SJCRH30 (cell line): ENCODE measurements at places on chromosomes 6 and 20. TPM values are rescaled to one million over a fixed set of nuclear protein-coding genes. Genes with fewer than 3 reads are reported as not detected.

The HCRTR2 gene
- total RNA-seq, result 0.04 TPM in 1 of 2 replicates, not detected in the other

GRCh38 chr20:50044353-50044960, 61.7 kb downstream of the SNAI1 start:
- H3K4me3 ChIP-seq, result no peak overlapping the region
- H3K27ac ChIP-seq, result no peak overlapping the region
- H3K27me3 ChIP-seq, result no peaks in the 10 kb centered on the region

GRCh38 chr6:40334496-40335270, 252.5 kb downstream of the LRFN2 start:
- H3K4me3 ChIP-seq, result no peak overlapping the region
- H3K36me3 ChIP-seq, result no peaks in the 10 kb centered on the region
- peaks cover 9% of the 10 kb centered on the region; the same call in 1 of the 2 replicates for H3K4me1 ChIP-seq

GRCh38 chr20:15618110-15618509, 955.1 kb downstream of the KIF16B start:
- H3K27me3 ChIP-seq, result no peaks in the 10 kb centered on the region
- no peaks in the 10 kb centered on the region for H3K36me3 ChIP-seq
- H3K27ac ChIP-seq, result no peak overlapping the region
- no peak overlapping the region for H3K4me3 ChIP-seq
- DNase-seq, result no peak

The BAK1 gene
- 22.5 and 24.0 TPM in 2 replicates for total RNA-seq

GRCh38 chr6:5205035-5205507, 55.7 kb downstream of the LYRM4 start:
- no peaks in the 10 kb centered on the region for H3K27me3 ChIP-seq
- H3K4me1 ChIP-seq, result 0 out of 2 replicates have a peak, but pooled peaks cover 4% of the 10 kb centered on the region
- DNase-seq, result no peak

- no peak overlapping the region for H3K4me3 ChIP-seq
- peaks cover 13% of the 10 kb centered on the region for H3K4me1 ChIP-seq
- no peaks in the 10 kb centered on the region for H3K36me3 ChIP-seq
- no peaks in the 10 kb centered on the region for H3K27me3 ChIP-seq
- no peak for DNase-seq
These were observed 139.5 kb upstream of the AFDN start for GRCh38 chr6:167687116-167687725.

The TRIM40 gene
- not detected in 2 replicates for total RNA-seq

GRCh38 chr6:30481211-30481964, 7.9 kb upstream of the HLA-E start:
- H3K4me3 ChIP-seq, result no peak overlapping the region
- no peak for DNase-seq
- peaks cover 14% of the 10 kb centered on the region for H3K27me3 ChIP-seq
- H3K27ac ChIP-seq, result no peak overlapping the region
- no peaks in the 10 kb centered on the region for H3K4me1 ChIP-seq

GRCh38 chr20:11216451-11217314, 542.9 kb upstream of the JAG1 start:
- no peaks in the 10 kb centered on the region for H3K27me3 ChIP-seq
- H3K4me3 ChIP-seq, result no peak overlapping the region
- no peaks in the 10 kb centered on the region for H3K36me3 ChIP-seq
- H3K4me1 ChIP-seq, result peaks cover 6% of the 10 kb centered on the region

The POU5F1 gene
- 2.4 and 5.7 TPM in 2 replicates for total RNA-seq

DNA sequence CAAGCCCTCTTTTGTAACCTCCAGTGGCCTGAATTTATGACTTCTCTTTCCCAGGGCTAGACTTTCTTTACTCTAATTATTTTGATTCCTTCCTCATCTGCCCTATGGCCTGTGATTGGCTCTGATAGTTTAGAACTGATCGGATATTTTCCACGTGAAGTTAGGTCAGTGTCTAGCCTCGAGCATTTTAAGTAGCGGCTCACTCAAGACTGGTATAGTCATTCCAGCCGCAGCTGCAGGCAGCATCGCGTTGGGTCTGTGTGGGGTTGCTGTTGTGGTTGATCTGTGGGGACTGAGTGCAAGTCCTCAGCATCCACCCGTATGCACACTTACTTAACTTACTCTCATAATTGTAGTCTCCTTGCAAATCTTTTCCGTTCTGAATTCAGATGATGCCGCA, 105.7 kb downstream of the SMOC2 start:
- H3K4me1 ChIP-seq, result peaks cover 9% of the 10 kb centered on the region
- no peak overlapping the region for H3K27ac ChIP-seq
- H3K27me3 ChIP-seq, result peaks cover 11% of the 10 kb centered on the region

The CST2 gene
- total RNA-seq, result not detected in 2 replicates

DNA sequence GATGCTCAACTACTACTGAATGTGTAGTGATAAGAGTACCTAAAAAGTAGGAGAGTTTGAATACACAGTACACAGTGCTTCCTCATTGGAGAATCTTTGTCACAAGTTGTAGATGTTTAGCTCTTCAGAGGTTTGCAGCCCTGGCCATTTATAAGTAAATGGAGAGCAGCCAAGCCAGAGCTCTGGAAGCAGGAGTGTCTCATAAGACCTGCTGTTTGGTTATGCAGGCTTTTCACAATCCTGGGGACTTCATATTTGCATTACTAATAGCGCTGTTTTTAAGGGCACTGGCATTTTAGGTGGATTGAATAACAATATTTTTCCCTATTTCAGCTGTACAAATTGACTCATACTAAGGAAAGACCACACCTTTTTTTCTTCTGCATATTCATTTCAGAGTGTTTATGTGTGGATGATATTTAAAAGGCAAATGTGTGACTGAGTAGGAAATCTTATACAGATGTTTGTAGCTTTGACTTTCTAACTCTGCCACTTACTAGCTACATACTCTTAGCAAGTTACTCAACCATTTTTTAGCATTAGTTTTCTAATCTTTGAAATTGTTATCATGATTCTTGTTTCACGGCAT, 730.5 kb upstream of the MAP3K7 start:
- DNase-seq, result no peak
- H3K4me3 ChIP-seq, result no peak overlapping the region
- no peaks in the 10 kb centered on the region for H3K4me1 ChIP-seq
- H3K36me3 ChIP-seq, result no peaks in the 10 kb centered on the region
- no peaks in the 10 kb centered on the region for H3K27me3 ChIP-seq

GRCh38 chr20:2402271-2402980, 21.7 kb downstream of the TGM6 start:
- H3K4me3 ChIP-seq, result no peak overlapping the region
- DNase-seq, result no peak
- H3K4me1 ChIP-seq, result peaks cover 9% of the 10 kb centered on the region; the same call in 1 of the 2 replicates
- H3K27me3 ChIP-seq, result no peaks in the 10 kb centered on the region

The TCP11 gene
- not detected in 2 replicates for total RNA-seq

DNA sequence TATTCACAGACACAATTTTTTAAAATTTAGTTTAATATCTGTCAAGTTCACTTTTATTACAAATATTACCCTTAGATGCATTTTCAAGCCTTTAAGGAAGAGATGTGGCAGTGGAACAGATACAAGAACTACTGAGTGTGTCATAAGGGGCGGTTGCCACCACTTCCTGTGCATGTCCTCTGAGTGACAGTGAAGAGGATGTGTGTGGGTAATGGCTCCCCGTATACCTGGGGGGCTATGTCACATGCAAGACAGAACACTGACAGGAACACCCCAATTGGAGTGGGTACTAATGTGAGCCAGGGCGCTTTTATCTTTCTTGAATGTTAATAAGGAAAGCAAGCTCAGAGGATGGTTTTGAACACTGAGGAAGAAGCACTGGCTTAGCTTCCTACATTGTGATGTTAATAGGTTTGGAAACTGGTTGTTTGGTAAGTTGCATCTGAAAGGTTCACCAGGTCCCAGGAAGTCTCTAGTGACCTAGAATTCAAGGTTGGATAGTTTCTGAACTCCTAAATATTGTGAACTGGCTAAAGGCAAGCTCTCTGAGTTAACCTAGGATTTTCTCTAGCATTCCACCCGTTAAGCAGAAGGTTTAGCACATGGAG, 83.4 kb upstream of the ASF1A start:
- no peak overlapping the region for H3K4me3 ChIP-seq
- no peak overlapping the region for H3K27ac ChIP-seq
- no peak for DNase-seq
- H3K27me3 ChIP-seq, result no peaks in the 10 kb centered on the region
- H3K4me1 ChIP-seq, result no peaks in the 10 kb centered on the region

GRCh38 chr20:31644701-31645100, 7.0 kb downstream of the COX4I2 start:
- peak; percentile 92 for DNase-seq
- no peak overlapping the region for H3K27ac ChIP-seq
- no peaks in the 10 kb centered on the region; the same call in 1 of the 2 replicates for H3K27me3 ChIP-seq
- H3K4me3 ChIP-seq, result no peak overlapping the region

DNA sequence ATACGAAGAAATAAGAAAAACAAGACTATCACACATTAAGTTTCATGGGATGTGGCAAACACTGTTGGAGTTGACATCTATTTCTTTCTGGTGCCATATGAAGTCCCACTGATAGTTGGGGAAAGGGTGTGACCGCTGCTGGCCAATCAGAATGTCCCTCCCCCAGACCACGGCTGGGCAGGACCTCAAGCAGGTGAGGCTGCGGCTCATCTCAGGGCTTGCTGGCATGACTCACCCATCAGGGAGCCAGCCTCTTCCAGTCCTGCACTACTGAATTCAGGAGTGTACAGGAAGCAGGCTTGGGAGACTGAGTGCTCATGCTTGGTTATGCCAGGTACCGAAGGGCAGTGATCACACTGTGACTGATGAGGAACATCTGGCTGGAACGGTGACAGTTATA, 18.9 kb downstream of the PREP start:
- H3K4me1 ChIP-seq, result no peaks in the 10 kb centered on the region
- no peaks in the 10 kb centered on the region for H3K27me3 ChIP-seq
- DNase-seq, result no peak
- H3K27ac ChIP-seq, result no peak overlapping the region
- H3K4me3 ChIP-seq, result no peak overlapping the region

The FOXA2 gene
- total RNA-seq, result 2.7 and 3.2 TPM in 2 replicates

GRCh38 chr6:143822584-143823024, 20.5 kb upstream of the LTV1 start:
- H3K27ac ChIP-seq, result no peak overlapping the region
- peaks cover 11% of the 10 kb centered on the region; the same call in 1 of the 2 replicates for H3K36me3 ChIP-seq
- no peaks in the 10 kb centered on the region; the same call in 1 of the 2 replicates for H3K4me1 ChIP-seq
- no peak overlapping the region for H3K4me3 ChIP-seq
- H3K27me3 ChIP-seq, result no peaks in the 10 kb centered on the region

- H3K4me3 ChIP-seq, result no peak overlapping the region
- no peak for DNase-seq
- H3K27ac ChIP-seq, result no peak overlapping the region
- H3K27me3 ChIP-seq, result no peaks in the 10 kb centered on the region
These were observed 42.4 kb upstream of the ELOVL5 start for GRCh38 chr6:53391170-53391569.

- no peaks in the 10 kb centered on the region for H3K4me1 ChIP-seq
- H3K27me3 ChIP-seq, result peaks cover 90% of the 10 kb centered on the region
These were observed 5.5 kb upstream of the CHRNA4 start for GRCh38 chr20:63366390-63367365.

- DNase-seq, result peak; percentile 100
- H3K27me3 ChIP-seq, result no peaks in the 10 kb centered on the region
- peaks cover 47% of the 10 kb centered on the region for H3K4me1 ChIP-seq
- H3K36me3 ChIP-seq, result no peaks in the 10 kb centered on the region
- H3K27ac ChIP-seq, result peak overlapping the region; percentile 100
- peak overlapping the region; percentile 28 for H3K4me3 ChIP-seq
These were observed 36.3 kb upstream of the GATA5 start for GRCh38 chr20:62511915-62512610.

The PLCB4 gene
- 0.05 and 0.47 TPM in 2 replicates for total RNA-seq

The SAMHD1 gene
- total RNA-seq, result 10.1 and 11.9 TPM in 2 replicates

The PRRT1 gene
- total RNA-seq, result 0.25 and 0.30 TPM in 2 replicates

The NMBR gene
- total RNA-seq, result 0.16 TPM in 1 of 2 replicates, not detected in the other

- H3K36me3 ChIP-seq, result no peaks in the 10 kb centered on the region
- no peak for DNase-seq
- H3K27ac ChIP-seq, result no peak overlapping the region
These were observed 92.4 kb upstream of the TGM3 start for GRCh38 chr20:2203436-2203835.

DNA sequence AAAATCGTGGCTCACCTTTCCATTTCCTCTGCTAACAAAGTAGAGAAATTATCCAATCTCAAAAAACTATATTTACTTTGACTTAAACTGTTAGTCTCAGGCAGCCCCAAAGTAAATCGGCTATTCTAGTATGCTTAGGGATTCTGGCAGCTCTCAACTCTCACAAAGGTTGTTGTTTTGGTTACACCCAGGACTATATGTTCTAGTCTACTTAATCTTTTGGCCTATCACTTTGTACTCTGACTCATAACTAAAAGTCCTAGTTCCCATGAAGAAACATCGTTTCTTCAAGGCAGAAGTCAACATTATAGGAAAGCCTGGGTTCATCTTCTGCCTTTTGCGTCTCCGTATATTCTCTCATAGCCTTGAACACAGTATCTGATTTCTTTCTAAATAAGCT, 42.3 kb downstream of the MYLK4 start:
- H3K4me3 ChIP-seq, result no peak overlapping the region
- no peaks in the 10 kb centered on the region for H3K27me3 ChIP-seq
- H3K27ac ChIP-seq, result no peak overlapping the region
- DNase-seq, result no peak
- H3K4me1 ChIP-seq, result no peaks in the 10 kb centered on the region
- H3K36me3 ChIP-seq, result no peaks in the 10 kb centered on the region

- no peak for DNase-seq
- H3K4me3 ChIP-seq, result no peak overlapping the region
- H3K27me3 ChIP-seq, result no peaks in the 10 kb centered on the region
- no peaks in the 10 kb centered on the region for H3K36me3 ChIP-seq
These were observed 23.1 kb upstream of the CCDC167 start for GRCh38 chr6:37522836-37523235.

DNA sequence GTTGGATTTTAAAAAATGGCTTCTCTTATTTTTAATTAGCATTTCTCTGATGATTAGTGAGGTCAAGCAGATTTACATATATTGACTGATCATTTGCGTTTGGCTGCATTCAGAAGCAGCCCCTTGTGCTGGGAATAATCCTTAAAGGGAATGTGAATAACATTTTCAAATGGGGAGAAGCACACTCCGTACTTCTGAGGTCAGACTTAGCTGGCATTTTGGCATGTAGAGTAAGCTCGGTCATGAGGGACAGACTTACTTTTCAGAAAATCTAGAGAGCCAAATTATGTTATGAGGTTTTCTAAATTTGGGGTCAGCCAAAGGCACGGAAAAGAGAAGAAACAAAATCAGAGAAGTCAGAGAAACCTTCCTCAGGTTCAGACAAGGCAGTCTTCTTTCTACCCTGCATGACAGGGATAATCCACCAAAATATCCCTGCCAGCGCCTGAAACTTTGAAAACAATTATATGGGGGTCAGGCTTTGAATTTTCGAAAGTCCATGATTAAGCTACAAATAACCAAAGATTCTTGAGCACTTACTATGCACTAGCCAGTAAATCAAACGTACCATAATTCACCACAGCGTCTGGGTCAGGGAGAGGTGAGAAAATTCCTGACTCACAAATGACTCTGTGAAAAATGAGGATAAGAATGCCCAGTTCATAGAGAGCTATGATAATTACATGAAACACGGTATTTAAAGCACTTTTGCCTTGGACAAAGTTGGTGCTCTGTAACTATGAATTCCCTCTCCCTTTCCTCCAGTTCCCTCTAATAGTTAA, 44.9 kb downstream of the ADAT2 start:
- no peak overlapping the region for H3K4me3 ChIP-seq
- no peaks in the 10 kb centered on the region for H3K36me3 ChIP-seq
- H3K27me3 ChIP-seq, result no peaks in the 10 kb centered on the region
- peaks cover 3% of the 10 kb centered on the region for H3K4me1 ChIP-seq
- no peak overlapping the region for H3K27ac ChIP-seq
- no peak for DNase-seq

The HLA-DRB1 gene
- not detected in 2 replicates for total RNA-seq
